ENCODE measurements at places on chromosomes 5 and 9.

- DNase-seq = no peak
These were observed 23.4 kb downstream of the CEMIP2 start for GRCh38 chr9:71744754-71745521.

DNA sequence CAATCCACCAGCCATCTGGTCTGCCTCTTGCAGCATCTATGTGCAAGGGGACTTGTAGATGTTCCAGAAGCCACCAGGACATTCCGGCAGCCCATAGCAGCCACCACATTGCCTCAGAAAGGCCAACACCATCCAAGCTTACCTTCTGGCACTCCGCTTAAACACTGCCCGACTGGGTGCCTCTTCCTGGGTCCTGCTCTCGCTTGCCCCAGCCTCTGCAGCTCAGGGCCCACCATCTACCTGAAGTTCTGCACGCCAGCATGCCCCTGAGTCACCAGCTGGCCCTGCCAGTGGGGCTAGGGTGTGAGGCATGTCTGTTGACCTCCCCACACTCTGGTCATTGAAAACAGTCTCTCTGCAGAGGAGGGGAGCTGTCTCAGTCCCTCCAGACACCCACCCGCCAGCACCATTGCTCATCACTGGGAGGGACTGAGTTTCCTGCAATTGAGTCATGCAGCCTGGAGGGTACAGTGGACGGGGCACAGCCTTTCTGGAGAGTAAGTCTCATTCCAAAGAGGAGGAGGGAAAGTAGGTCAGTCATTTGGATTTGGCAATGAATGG lies 16.9 kb upstream of the COL5A1 start:
- DNase-seq = peak; percentile 94

DNA sequence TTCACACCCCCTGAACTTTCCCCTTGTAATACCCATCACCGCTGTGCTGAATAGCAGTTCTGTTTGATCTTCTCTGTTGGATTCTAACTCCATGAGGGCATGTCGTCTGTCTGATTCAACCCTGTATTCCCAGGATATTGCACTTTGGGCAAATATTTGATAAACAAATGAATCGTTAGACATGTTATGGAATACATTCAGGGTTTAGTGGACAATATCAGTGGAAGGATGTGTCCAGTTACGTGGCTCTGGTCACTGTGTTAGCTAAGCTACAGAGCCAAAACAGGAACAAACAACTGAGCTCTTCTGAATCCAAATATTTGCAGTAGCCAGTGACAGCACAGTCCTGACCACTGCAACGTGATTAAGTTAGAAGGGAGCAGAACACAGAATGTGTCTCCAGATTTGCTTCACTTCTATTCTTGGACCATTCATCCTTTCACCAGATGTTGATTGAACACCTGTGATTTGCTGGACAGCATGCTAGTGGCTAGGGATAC lies 13.2 kb downstream of the ANGPTL2 start:
- no peak for DNase-seq

- no peak for DNase-seq
These were observed 356.1 kb downstream of the NTRK2 start for GRCh38 chr9:85025638-85026037.

DNA sequence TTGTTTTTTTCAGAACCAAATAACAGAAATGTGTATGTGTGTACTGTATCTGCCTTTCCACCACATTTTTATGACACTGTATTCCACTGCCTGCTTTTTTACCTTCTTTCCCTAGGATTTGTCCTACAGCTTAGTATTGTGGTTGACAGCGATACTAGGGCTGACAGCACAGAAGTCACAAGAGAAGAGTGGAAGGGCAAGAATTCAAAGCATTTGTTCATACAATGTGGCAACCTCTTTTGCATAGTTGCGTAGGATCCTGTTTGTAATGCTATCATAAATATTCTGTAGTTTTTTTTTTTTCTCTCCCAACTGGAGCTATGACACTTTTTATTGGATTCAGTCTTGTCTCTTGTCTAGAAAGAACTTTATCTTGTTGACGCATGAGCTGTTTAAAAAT lies 5.6 kb upstream of the BNIP1 start:
- DNase-seq = no peak

Measured in fibroblast of skin of abdomen (primary cell).